HS-5 (cell line): ENCODE measurements at places on chromosomes 12 and 14.

- no peak for DNase-seq
Observed at GRCh38 chr12:122094735-122095631, 16.4 kb downstream of the MLXIP start.

DNA sequence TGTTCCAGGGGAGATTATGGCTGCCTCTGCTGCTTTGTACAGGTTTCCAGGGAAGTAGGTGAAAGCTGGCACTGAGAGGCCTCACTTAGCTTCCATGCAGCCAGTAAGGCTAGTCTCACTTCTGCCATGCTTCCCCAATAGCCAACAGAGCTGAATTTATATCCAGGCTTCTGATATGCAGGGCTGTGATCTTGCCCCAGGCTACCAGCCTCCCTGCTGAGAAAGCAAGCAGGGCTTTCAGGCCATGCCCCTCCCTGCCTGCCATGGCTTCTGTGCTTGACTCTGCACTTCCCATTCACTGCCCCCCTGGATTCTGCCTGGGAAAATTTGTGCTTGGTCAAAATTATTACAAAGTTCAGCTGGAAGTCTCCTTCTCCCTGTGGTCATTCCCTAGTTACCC, 302.1 kb upstream of the FBXO33 start:
- DNase-seq, result no peak

DNA sequence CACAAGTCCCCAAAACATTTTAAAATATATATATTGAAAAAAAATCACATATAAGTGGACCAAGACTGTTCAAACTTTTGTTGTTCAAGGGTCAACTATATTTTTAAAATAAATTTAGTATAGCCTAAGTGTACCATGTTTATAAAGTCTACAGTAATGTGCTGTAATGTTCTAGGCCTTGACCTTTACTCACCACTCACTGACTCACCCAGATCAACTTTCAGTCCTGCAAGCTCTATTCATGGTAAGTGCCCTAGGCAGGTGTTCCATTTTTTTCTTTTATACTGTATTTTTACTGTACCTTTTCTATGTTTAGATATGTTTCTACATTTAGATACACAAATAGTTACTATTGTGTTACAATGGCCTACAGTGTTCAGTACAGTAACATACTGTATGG, 23.4 kb upstream of the TMTC1 start:
- DNase-seq, result no peak

- peak; percentile 9 for DNase-seq
Observed at GRCh38 chr12:78562368-78563205, 302.0 kb upstream of the SYT1 start.

DNA sequence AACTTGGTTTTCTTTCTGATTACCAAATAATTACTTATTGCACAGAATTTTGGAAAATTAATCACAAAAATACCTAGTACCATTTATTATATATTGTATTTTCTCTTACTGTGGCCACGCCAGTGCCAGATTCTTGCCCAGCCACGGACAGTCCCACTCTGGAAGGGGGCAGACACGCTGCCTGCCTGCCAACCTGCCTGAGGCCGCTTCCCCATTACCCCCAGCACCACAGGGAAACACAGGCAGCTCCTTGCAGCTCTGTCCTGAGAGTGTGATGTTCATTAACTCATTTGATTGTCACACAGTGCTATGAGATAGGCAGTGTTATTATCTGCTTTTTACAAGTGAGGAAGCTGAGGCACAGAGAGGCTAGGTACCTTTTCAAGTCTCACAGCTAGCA, 46.8 kb downstream of the CACNA1C start:
- no peak for DNase-seq

- DNase-seq, result no peak
Observed at GRCh38 chr12:129635021-129635685, 268.7 kb downstream of the TMEM132D start.

DNA sequence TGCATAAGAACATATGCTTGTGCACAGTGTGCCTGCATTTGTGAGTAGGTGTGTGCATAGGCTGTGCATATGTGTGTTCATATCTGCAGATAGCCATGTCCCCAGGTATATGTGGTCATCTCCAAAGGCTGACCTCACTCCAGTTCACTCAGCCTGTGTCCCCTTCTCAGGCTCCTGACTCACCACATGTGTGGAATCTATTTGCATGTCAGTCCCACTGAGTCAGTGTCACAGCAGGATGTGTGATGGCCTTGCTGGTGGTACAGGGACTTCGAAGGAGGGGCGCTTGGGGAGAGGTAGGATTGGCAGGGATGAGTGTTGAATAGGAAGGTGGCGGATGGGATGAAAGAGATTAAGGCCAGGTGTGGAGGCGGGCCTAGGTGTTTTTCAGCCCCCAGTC, 35.5 kb downstream of the KRT80 start:
- no peak for DNase-seq

GRCh38 chr12:81800298-81801148, 41.4 kb upstream of the PPFIA2 start:
- DNase-seq, result no peak

- DNase-seq, result no peak
Observed at GRCh38 chr12:64080319-64081007, 141.6 kb downstream of the KICS2 start.

DNA sequence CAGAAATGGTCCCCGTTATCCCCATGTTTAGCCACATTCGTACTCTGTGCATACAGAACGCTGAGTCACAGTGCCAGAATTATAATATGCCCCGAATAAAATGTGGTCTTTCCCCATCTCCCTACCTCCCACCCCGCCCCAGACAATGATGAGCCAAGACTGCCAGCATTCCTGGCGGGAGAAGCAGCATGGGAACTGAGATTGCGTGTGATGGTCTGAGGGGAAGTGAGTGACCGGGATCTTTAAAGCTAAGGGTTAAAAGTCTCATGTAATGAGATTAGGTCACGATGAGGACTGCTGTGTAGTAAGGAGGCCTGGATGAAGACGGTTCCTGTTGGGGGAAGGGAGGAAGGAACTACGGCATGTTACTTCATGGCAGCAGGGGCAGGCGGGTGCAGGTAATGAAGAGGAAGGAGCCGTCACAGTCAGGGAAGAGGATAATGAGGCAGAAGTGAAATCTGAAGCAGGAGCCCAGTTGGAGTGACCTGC, 243.3 kb upstream of the FKBP4 start:
- no peak for DNase-seq

DNA sequence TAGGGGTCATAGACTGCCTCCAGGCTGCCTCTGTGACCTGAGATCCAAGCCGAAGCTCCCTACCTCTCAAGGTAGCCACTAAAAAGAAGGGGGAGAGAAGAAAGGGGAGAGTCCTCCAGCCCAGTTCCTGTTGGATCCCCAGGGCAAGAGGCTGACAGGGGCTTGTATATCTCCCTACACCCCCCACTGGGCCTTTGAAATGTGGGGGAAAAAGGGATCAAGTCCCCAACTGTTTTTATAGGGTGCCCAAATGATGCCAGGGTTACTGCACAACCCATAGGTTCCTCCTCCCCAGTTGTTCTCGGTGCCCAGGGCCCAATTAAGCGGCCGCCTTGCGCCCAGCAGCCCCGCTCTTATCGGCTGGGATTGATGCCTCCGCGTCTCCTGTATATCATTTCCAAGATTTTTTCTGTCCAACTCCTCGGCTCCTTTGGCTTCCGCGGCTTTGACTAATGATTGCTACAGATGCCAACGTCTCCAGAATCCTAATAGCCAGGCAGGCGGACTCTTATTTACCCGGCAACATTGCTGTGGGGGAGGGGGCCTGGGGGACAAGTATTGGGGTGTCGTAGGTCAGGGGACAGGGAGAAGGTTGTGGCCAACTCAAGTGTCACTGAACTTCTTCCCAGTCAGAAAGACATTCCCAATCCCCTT, 7.6 kb upstream of the HOXC4 start:
- DNase-seq, result no peak

DNA sequence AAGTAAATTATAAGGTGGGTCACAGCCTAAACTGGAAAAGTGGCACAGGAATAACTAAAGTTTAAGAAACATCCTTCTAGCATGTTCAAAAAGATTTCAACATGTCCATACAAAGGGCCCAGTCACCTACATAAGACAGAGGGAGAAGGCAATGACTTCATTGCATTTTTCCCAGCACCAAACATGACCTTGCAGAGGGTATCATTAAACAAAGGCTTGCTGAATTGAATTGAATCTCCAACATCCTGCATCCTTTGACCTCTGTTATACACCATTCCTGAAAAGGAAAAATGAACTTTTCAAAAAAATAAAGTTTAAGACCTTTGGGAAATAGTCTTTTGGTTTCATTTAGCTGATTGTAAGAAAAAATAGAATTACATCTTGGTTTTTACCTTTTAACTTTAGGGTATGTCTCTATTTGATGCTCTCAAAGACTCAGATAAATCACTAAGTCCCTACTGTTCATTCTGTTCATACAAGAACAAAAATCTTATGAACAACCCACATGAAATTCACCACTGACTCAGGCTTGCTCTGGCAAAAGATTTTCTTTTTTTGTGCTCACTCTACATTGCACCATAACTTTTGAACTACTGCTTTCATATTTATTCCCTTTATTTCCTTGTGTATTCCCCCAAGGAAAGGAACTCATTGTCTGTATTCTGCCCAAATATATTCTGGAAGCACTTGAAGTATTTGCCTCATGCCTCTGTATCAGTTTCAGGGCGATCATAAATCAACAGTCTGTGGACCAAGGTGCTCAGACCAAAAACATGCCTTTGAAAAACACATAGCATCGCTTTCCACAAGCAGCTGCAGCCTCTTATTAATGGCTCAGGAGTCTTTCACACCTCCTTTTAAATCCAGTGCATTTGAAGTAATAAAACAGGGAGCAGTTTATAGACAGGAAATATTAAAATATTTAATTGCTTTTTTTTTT, 121.7 kb downstream of the DUSP6 start:
- DNase-seq, result no peak

- no peak for DNase-seq
Observed at GRCh38 chr12:31249356-31249755, 76.6 kb downstream of the SINHCAF start.

DNA sequence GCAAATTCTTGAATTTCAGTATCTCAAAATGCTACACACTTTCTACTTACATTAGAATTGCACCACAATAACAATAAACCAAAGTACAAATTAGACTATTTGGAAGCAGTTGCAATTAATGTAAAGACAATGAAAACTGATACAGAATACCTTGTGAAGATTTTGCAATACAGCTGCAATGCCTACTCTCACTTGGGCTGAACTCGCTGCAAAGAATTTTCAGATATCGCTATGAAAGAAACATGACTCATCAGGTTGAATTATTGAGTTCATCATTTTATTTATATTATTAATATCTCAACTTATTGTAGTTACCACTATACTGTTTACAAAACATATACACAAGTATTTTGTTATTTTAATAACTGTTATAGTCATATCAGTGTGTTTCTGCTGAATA, 108.0 kb upstream of the TMTC2 start:
- no peak for DNase-seq

DNA sequence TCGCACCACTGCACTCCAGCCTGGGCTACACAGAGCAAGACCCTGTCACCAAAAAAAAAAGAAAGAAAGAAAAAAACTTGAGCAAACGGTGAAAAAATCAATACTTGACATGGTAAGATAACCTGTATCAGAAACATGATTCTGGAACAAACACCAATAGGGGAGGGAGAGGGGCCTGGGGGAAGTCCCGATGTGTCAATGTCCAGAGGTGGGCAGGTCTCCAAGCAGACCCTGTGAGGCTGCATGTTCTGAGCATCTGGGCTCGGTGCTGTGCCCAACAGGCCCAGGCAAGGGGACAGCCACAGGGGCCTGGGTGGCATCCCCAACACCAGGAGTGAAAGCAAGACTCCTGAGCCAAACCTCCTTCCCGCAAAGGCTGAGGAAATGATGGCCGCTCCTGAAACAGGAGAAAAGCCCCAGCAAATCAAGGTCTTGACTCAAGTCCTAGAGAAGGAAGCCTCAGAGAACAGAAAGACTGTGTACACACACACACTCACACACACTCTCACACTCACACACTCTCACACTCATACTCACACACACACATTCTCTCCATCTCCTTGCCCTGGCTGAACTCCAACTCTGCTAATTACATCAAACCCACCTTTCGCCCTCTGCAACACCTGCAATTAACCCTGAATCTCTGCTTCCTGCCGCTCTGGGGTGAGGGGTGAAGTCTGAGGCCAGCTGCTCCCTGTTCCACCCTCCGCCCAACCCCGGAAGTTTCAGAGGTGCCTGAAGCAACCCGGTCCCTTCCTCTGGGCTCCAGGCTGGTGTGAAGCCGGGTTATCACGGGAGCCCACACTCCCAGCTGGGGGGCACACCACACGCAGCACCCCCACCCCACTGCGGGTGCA, 20.4 kb downstream of the CCDC88C start:
- no peak for DNase-seq

DNA sequence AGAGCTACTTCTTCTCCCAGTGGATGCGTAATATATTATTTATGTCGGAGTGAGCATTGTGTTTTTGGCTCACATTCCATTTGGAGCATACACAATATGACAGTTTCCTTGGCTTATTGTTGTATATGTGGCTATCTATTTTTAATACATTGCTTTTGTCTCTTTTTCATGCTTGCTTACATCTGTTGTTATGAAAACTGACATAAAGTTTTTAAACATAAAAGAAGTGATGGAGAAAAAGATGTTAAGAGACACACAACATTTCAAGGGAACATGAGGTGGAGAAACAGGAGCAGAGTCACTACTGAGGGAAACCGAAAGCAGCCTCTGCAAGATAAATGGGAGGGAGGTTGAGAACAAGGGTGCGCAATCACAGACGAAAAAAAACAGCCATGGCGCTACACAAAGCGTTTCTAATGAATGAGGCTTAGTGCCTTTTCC, 228.4 kb upstream of the NPAS3 start:
- DNase-seq, result no peak

DNA sequence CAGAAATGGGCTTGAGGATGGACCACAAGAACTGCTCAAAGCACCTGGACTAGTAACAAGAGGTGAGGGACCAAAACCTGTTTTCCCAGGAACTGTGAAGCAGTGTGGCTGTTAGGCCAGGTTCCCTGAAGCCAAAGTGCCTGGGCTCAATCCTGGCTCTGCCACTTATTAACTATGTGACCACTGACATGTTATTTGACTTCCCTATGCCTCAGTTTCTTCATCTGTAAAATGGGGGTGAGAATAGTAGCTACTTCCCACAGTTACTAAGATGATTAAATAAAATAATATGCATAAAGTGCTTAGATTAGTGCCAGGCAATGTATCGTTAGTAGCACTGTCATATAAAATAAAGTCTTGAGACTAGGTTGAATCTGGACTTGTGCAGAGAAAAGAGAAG, 25.6 kb downstream of the SMUG1 start:
- DNase-seq, result no peak

DNA sequence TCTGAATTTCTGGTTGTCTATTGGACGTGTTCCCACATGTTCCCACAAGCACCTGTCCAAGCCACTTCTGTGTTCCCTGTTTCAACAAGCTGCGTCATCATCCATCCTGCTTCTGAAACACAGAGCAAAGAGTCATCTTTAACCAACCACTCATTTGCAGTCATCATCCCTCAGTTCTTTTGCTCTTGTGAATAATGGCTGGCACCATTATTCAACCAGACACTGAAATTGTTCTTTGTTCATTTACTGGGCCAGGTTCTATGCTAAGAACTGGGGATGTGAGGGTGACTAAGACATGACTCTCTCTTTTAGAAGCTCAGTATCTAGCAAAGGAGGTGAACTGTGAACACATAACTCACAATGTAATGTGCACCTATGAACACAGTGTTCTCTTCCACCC, 40.7 kb upstream of the ANO4 start:
- DNase-seq, result no peak
